Caco-2 (cell line): ENCODE measurements at places on chromosomes 12 and 14.
A peak's percentile ranks its signal among the peaks of the same experiment; 100 is the strongest.

- peak; percentile 19 for DNase-seq
Observed at GRCh38 chr12:574475-575128, 88.6 kb downstream of the NINJ2 start.

DNA sequence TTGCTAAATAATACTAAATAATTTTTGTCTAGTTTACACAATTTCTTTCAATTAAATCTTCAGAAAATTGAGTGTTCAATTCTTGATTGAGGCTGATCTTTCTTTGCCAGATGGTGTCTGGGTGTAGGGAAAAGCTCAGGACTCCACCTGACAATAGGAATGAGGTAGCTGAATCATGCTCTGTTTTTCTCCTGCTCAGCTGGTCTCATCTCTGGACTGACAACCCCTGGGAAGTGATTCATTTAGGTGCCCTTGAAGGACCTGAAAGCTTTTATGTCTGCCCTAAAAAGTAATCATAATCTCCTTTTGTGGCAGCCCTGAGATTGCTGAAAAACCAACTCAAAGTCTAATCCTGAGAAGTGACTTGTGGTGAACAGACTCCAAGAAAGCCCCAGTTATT lies 255.4 kb downstream of the ETNK1 start:
- DNase-seq = no peak

DNA sequence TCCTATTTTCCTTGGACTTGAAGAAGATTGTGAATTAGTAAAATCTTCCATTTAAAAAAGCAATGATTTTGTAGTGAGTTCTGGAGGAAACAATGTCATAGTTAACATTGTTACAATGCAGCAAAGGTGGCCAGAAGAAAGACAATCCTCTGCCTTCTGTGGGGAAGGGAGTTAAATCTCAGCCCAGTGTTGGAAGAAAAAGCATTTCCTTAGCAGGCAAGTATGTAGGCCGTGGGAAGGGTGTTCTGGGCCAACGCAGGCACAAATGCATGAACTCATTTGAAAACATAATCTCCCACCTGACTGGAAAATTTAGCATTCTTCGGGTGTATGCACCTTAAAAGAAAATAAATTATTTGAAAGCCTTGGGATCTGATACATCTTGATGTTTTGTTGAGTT lies 258.6 kb downstream of the ADAMTS20 start:
- DNase-seq = no peak

DNA sequence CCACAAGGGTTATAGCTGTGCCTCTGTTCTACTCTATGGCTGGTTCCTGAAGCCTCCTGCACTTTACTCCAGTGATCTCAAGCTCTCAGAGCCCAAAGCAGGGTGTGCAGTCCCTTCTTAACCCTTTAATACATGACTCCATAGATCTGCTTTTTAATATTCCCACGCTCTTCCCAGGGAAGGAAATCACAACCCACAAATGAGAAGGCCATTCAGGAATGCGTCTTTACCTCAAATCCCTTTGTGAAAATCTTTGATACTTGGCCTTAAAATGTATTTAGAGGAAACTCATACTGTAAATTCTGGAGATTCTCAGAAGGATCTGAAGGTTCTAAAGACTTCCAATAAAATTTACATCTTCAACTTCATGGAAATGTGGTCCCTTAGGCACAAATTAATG lies 17.0 kb downstream of the NID2 start:
- DNase-seq = no peak

GRCh38 chr12:89783359-89784060 lies 74.9 kb upstream of the ATP2B1 start:
- no peak for DNase-seq

DNA sequence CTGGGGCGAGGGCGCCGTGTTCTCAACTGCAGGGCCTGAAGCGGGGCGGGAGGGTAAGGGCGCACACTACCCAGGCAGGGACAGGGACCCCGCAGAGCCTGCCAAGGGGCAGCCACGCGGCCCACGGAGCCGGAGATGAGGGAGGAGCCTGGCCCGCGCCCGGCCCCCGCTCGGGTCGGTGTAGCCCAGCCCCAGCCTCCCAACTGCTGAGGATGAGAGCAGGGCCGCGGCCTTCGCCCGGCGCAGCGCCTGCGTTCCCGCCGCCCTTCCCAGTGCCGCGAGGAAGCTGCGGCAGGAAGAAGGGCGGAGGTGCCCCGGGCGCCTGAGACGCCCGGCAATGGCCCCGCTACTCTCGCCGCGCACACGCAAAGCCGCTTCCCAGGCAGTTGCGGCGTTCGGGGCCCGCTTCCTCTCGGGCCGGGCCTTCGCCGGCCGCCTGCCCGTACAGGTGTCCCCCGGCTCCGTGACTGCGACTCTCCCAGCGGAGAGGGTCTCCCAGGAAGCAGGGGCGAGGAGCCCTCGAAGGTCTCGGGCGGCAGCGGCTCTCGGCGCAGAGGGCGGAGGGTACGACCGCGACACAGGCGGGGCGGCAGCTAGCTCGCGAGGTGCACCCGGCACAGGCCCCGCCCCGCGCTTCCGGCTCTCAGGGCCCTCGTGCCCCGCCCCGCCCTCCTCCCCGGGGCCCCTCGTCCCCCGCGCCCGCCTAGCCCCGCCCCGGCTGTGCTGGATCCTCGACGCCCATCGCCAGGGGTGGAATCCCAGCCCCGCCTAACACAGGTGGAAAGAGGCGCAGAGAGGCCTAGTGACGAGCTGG lies 24.8 kb upstream of the YY1 start:
- DNase-seq = peak; percentile 95

DNA sequence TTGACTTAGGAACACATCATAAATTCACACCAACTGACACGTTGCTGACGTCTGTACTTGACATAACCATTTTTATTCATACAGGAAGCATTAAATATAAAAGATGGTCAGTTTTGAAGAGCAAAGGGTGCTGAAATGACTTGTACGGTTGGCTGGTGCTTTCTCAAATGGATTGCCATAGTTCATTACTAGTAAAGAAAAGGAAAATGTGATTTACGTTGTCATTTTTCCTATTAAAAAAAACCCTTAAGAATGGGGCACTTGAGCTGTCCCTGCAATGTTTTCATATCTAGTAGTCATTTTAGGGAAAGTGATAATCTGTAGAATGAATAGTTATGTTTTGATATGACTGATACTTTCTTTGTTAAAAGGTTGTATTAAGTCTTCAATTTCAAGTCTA lies 22.5 kb upstream of the MANSC4 start:
- DNase-seq = no peak

GRCh38 chr12:6113691-6114475 lies 10.6 kb downstream of the VWF start:
- no peak for DNase-seq

DNA sequence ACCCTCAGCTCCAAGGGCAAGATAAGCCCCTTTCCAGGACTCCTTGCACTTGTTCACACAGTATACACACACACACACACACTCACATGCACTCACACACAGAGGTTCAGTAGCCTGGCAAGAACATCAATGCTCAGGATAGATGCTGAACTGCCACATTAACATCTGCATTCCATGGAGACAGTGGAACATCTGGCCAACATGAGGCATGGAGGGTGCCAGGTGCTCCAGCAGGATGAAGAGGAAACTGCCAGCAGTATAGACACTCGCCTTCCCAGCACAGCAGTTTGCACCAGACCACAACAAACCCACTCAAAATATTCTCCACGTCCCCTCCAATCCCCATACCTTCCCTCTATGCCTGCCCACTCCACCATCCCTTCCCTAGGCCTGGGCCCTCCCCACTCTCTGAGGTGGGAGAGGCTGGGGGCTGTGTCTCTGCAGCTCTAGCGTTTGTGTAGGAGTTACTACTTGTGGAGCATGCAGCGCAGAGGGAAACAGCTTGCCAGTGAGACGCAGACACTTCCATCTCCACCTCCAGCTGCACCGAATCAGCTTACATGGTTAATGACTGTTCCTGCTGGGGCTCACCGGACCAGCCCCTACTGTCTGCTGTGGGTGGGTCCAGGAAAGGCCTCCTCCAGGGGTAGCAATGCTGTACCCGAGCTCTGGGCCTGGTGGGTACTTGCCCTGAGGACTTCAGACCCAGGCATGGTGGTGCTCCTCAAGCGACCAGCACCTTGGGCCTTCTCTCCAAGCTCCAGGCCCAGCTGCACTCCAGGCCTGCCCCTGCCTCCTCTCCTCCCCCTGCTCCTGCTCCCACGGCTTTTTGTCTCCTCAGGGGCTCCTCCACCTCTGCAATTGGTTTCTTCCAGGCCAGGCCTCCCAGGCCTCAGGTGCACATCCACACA lies 18.6 kb upstream of the PLEKHG3 start:
- DNase-seq = no peak

GRCh38 chr14:33282331-33283230 lies 343.9 kb downstream of the NPAS3 start:
- DNase-seq = no peak

DNA sequence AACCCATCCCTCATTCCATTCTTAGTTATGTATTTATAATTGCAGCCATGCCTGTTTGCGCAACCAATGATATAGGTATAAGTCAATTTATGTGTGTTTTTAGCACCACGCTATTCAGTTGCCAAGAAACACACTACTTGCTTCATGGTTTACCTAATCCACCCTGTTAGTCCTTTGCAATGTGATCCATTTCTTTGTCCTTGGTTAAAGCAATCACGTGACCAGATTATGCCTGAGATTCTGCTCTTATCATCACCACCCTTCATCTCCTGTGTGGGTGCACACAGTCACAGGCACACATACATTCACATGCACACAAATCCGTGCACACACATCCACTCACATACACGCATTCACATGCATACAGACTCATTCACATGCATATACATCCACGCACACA lies 52.3 kb upstream of the KCNA5 start:
- DNase-seq = no peak

- no peak for DNase-seq
Observed at GRCh38 chr12:23099604-23100003, 474.6 kb downstream of the ETNK1 start.

- no peak for DNase-seq
Observed at GRCh38 chr14:56868660-56869059, 58.4 kb upstream of the OTX2 start.

DNA sequence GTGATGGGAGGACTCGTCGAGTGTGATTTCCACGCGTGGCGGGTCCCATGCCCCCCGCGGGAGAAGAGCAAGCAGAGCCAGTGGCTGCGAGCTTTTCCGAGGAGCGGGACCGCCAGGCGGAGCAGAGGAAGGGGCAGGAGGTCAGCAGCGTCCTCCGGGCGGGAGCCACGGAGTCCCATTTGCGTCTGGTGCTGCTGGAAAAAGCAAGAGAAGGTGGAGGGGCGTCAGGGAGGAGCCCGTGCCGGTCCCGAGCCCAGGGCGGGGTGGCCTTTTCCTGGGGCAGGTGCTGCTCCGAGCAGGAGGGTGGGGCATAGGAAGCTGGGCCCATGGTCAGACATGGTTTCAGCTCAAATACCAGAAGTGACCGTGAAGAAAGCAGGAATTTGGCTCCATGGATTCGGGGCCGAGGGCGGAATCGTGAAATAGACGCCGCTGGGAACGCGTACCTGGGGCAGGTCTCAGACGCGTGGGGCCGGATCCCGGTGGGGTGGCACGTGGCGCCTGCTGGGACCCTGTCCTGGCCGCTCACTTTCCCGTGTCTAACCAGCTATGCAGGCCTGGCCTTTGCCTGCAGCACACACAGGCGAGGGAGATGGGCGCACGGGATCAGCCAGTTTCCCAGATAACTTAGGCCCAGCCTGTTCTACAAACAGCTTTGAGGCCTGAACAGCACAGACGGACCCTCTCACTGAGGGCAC lies 60.0 kb downstream of the GALNT9 start:
- no peak for DNase-seq

DNA sequence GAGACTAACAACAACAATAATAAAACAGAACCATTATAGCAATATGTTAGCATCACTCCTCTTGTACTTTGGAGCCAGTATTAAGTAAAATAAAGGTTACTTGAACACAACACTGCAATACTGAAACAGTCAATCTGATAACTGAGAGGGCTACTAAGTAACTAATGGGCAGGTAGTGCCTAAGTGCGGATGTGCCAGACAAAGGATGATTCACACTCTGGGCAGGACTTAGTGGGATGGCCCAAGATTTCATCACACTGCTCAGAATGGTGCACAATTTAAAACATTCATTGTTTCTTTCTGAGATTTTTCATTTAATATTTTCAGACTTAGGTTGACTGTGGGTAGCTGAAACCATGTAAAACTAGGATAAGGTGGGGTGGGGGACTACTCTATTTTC lies 131.9 kb upstream of the CAND1 start:
- DNase-seq = no peak

DNA sequence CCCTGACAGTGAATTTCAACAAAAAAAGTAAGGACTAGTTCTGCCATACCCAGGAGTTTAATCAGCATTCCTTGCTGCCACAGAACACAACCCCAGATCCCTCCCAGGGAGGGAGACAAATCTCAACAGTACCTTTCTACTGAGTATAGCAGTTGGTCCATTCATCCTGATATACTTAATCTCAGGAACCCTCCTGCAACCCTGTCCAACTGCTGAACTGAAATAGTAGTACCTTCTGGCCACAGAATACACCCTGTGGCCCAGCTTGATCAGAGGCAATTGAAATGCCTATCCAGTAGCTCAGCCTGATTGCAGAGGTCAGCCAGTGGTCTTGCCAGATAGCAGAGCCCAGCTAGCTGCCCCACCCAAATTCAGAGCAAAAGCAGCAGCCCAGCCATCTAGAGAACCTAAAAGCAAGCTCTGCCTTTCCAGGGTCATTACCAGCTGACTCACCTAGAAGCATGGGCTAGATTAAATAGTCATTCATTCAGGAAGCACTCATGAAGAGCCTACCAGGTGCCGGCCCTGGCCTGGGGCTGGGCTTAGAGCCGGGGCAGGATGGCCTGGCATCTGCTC lies 40.0 kb upstream of the RHOJ start:
- DNase-seq = no peak

DNA sequence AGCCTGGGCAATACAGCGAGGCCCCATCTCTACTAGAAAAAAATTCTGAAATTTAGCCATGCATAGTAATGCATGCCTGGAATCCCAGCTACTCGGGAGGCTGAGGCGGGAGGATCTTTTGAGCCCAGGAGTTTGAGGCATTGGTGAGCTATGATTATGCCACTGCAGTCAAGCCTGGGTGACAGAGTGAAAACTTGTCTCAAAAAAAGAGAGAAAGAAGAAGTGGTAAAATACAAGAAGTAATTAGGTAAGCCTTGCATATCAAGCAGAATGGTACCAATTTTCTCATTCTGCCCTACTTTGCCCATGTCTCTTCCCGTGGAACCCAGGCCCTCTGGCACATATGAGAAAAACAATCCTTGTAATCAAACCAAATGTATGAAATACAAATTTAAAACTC lies 70.7 kb downstream of the SUSD6 start:
- DNase-seq = no peak
